ENCODE measurements at places on chromosomes 7 and 10.

DNA sequence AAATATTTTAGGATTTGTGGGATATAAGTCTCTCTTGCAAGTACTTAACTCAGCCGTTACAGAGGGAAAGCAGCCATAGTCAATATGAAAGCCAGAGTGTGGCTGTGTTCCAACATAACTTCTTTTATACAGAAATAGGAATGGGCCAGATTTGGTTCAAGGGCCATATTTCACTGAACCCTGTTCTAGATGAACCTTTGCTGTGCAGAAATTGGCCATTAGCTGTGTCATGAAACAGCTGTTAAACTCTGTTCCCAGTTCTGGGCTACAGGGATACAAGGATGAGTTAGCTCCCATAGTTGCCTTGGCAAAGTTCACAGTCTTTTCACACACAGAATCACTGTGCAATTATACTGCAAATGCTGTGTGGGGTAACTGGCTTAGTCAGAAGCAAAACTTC lies 213.9 kb upstream of the LRRN3 start:
- DNase-seq = no peak

DNA sequence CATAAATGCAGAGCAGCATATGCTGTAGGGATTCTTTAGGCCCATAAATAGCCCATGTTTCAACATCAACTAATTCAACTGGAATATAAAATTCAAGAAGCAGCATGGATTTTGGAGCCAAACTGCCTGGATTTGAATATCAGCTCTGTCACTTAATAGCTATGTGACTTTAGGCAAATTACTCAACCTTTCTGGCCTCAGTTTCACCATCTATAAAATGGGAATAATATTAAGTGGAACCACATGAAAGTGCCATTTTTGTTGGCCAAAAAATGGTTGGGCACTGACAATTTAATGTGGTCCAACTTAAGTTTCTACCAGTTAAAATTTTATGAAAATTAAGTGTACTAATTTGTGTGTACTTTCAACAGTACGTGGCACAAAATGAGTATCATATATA lies 98.1 kb downstream of the GSAP start:
- no peak for DNase-seq

- no peak for DNase-seq
Observed at GRCh38 chr10:93762979-93763391, 5.2 kb downstream of the LGI1 start.

- DNase-seq = no peak
Observed at GRCh38 chr7:91343420-91343960, 79.3 kb downstream of the FZD1 start.

GRCh38 chr10:35417795-35418194 lies 81.5 kb downstream of the CCNY start:
- DNase-seq = no peak

DNA sequence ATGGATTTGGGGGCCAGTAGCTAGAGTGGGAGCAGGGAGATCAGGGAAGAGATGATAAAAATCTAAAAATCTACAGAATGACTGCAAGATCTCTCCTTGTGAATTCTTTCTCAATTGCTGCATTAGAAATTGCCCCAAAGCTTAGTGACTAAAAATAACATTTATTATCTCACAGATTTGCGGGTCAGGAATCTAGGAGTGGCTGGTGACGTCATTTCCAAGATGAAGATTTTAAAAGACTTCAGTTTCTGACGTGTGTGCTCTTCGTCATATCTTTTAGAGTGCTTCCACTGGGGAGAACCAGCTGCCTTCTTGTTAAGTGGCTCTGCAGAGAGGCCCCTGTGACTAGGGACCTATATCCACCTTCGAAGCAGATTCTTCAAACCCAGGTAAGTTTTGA lies 112.6 kb downstream of the DGKI start:
- no peak for DNase-seq

DNA sequence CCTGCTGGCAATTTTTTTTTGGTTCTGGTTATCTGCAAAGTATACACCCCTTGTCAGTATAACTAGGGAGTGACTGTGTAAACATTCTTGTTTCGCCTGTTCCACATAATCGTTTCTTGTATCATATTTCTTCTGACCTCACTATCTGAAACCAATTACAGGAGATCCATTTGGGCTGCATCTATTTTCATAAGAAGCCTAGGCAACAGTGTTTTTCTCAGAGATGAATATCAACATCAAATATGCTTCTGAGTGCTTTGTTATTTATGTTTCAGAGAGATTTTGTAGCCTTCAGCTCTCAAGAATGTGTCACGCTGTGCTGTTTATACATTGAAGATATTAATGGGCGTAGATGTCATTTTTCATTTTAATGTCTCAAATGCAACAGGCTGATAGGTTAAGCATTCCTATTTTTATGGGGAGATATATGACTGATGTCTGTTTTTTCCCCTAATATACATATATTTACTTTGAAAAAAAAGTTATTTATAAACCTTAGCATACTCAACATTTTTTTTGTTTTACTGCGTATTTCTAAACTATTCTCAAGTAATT lies 115.5 kb downstream of the FOXP2 start:
- DNase-seq = no peak

DNA sequence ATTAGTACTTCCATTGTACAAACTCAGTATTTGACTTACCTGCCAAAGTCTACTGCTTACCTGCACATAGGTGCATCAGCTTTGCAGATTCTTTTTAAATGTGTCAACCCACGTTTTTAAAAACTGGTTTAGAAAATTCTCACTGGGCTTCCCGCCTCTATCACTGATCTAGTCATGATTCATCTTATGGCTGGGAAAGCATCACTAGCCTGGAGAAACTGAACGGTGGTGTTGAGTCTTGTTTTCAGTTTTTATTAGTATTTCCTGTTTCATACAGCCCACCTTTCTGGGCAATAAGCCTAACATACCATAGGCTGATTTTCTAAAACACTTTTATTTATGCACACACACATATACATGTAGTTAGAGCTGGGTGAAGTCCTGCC lies 19.7 kb downstream of the DOCK1 start:
- DNase-seq = no peak

GRCh38 chr7:36430186-36430585 lies 40.5 kb downstream of the ANLN start:
- DNase-seq = no peak

DNA sequence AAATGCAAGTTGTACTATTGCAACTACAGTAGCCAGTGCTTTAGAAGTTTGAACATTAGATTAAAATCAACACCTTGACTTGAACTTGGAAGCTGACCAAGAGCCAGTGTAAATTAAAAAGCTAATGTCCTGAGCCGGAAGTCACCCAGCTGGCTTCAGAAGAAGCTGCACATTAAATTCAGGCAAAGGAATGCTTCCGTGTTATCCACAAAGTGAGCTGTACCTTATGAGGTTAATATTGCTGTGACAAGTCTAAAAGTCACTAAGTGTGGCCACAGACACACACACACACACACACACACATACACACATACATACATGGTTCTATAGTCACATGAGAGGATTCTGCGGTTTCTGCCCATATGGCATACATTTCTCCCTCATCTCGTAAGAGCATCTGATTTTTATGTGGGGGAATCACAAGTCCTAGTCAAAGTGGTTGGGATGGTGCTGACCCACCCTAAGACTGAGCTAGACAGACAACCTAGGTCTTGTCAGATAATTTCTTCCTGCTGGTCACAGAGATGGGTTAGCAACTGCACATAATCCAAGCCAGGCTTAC lies 612.9 kb downstream of the SORCS1 start:
- no peak for DNase-seq

GRCh38 chr10:61480208-61480607 lies 27.0 kb upstream of the TMEM26 start:
- no peak for DNase-seq

DNA sequence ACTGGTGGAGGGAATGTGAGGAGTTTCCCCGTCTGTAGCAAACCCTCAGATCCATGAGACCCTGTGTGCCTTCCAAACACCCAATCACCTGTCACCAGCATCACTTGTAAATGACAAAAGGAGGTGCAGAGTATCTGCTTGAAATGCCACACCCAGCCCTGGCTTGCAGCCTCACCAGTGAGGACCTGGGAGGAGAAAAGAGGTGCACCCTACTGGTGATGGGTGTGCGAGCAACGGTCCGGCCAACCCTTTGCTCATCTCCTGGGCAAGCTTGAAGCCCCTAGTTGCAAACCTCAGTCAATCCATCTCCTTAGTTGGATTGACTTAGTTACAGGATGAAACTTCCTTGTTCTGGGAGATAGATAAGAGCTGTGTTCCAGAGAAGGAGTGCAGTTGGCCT lies 62.4 kb upstream of the WAPL start:
- DNase-seq = no peak

DNA sequence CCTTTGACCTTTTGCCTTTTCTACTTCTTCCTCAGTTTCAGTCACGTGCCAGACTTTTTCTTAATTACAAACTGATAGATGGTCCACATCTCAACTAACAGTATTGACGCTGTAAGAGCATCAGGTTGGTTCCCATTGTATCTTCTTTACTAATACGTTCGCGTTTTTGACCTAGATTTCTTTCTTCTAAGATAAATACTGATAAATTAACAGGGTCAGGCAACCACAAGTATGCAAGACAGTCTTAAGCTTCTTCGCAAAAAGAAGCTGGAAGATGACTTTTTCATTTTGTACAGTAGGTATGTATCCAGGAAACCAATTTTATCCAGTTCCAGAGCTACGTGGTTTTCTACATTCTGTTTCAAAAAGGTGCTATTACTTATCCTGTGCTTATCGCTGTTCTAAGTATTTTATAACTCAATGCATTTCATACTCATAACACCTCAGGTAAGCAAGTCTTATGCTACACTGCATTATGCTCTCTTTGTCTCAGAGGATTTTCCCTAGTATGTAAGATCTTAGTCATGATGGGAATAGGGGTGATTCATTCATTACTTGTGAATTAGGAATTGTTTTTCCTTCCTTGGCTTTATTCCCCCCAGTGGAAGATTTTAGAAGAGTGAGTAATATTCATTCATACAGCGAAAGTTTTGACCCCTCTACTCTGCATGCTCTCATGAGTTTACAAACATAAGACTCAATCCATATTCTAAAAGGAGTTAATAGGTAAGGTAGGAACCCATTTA lies 955 bp downstream of the DUS4L start:
- DNase-seq = no peak

DNA sequence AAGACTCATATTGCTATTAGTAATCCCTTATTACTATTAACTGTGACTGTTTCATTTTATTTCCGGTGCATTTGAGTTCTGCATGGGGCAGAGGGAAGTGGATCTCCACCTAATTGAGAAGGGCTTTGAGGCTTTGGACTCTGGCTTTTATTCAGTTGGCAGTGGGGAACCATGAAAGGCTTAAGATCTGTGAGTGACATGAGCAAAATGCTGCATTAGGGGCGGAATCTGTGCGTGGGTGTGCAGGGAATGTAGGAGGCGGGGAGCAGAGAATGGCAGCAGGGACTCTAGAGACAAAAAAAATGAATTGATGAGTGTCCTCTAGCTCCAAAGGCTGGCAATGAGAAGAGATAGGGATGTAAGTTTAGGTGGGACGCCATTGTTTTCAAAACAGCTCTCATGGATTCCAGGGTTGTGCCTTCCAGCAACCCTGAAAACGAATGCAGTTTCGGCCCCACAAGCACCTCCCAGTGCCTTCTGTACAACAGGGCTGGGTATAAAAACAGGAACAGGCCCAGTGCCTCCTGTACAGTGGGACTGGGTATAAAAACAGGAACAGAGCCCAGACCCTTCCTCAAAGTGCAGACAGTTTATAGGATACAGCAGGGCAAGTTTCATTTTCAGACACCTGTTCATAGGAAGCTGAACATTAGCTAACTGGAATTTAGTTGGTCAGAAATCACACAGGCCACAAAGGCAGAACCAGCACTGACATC lies 663.3 kb upstream of the FOXK1 start:
- no peak for DNase-seq

DNA sequence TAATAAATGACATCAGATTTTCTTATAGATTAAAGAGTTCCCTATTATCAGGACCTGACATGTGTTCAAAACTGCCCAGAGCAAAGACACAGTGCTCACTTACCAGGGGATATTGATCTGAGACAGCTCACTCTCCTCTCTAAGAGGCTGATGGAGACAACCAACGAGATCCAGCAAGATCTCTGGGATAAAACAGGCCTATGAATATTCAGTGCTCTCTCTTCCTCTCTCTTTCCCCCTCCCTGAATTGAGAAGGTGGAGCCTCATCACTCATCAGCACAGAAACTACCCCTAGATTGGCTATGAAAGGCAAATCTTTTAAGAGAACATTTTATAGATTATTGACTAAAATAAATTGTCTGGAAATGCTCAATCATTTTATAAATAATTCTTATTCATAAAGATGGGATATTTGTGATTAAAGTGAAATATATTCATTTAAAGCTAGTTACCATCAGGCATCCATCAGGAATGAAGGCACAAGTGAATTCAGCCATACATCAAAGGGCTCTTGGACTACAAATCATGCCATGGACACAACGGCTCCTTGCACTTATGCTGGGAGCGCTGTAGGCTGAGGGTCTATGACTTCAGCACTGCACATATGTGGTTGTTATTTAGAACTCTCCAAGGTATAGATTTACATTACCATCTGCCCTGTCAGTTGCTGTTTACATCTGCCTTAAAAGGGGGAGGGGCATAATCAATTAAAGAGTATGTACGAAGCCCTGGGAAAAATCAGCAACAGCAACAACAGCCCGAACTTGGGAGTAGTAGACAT lies 3.4 kb upstream of the PPP1R17 start:
- DNase-seq = no peak

GRCh38 chr10:132132421-132132841 lies 54.3 kb upstream of the DPYSL4 start:
- DNase-seq = no peak
